ENCODE measurements at places on chromosomes 13 and 19.

GRCh38 chr13:44128552-44129001 lies 245.0 kb upstream of the SERP2 start:
- DNase-seq: no peak

DNA sequence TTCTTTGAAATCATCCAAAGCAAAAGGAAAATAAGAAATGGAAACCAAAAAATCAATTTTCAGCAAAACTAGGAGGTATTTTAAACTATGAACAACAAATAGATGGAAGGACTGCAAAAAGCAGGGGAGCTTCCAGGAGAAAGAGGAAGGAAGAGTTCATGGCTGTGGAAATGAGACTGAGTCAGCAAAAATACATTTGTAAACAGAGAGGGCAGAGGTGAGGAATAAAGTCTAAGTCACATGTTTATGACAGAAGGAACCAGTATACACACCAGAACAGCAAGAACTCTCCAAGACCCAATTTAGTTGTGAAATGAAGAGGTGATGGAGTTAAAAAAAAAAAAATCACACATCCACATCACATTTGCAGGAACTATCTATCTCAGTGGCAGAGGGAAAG lies 69.6 kb downstream of the RNASEH2B start:
- DNase-seq: no peak

GRCh38 chr13:114067381-114067885 lies 65.0 kb downstream of the RASA3 start:
- DNase-seq: no peak

- no peak for DNase-seq
Measured at GRCh38 chr19:34888091-34888490, 38.6 kb upstream of the ZNF30 start.

DNA sequence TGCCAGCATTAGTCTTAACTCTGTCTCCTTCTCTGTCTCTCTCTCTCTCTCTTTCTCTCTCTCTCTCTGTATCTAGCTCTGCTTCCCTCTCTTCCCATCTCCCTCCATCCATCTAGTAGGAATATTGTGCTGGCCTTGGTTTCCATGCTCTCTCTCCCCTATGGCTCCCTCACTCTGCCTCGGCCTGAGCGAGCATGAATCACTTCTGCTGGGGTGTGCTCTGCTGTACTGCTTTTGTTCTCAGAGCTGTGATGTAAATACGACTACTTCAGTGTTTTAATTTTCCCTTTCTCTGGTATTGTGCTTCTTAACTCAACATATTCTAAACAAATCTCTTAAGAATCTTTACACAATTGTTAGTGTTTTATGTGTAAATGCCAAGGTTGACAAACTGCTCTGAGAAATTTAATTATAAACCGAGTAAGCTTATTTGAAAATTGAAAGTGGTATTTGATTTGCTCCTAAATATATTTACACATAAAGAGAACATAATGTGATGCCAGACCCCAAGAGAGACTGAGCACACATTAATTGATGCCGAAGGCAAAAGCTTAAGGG lies 211.5 kb upstream of the KL start:
- peak; percentile 78 for DNase-seq

GRCh38 chr13:30276178-30276577 lies 31.2 kb downstream of the KATNAL1 start:
- DNase-seq: no peak

DNA sequence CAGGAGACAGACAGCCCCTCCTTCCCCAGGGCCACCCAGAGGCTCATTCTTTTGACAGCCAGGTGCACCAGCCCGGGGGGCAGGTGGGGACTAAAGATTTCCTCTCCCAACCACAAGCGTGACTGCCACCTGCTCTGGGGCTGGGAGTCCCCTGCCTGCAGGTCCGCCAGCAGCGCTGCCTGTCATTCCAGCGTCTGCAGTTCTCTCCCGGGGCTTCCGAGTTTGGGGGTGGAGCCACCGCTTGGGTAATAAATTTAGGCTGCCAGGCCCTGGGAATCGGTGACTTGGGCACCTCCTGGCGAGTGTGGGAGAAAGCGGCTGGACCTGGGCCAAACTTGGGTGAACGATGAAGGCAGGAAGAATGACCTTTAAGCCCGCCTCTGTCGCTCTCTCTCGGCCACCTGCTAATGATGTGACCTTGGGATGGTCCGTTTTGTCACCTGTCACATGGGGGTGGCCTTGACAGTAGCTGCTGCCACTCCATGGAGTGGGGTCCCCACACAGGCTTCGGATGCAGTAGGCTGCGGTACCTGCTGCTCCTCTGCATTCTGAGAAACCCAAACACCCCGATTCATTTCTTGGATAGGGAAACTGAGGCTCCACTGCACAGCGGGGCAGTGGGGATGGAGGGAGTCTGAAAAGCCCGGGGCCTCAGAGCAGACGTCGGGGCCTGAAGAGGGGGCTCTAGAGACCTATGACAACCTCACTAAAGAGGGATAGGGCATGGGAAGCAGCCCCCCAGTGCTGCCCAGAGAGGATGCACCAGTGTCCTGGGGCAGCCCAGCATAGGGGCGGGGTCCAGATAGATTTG lies 12.8 kb downstream of the FUT6 start:
- DNase-seq: peak; percentile 11

- DNase-seq: no peak
Measured at GRCh38 chr13:74891610-74892009, 590.4 kb downstream of the TBC1D4 start.

GRCh38 chr13:65057986-65058385 lies 2172.2 kb downstream of the PCDH9 start:
- no peak for DNase-seq

- DNase-seq: no peak
Measured at GRCh38 chr19:41426952-41427646, at the start of gene B3GNT8. Gene B3GNT8 (minus strand): TSS chr19:41427374. CDS start chr19:41426778, 596 bp downstream.

DNA sequence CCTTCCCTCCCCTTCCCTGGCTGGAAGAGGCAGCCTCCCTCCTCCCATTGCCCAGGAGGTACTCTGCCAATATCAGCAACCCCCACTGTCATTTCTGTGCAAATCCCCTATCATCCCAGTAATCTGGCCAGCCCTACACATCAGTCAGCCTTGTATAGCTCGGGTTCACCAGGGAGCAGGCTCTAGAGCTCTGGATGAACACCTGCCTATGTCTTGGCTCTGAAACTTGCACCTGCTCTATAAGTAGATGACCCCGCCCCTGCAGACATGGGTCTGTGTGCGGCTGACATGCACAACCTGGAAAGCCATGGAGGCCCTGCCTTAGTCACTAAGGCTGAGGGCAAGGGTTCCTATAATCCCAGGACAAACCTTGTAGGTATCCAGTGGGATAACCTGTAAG lies 1042.9 kb downstream of the UQCRFS1 start:
- DNase-seq: no peak

DNA sequence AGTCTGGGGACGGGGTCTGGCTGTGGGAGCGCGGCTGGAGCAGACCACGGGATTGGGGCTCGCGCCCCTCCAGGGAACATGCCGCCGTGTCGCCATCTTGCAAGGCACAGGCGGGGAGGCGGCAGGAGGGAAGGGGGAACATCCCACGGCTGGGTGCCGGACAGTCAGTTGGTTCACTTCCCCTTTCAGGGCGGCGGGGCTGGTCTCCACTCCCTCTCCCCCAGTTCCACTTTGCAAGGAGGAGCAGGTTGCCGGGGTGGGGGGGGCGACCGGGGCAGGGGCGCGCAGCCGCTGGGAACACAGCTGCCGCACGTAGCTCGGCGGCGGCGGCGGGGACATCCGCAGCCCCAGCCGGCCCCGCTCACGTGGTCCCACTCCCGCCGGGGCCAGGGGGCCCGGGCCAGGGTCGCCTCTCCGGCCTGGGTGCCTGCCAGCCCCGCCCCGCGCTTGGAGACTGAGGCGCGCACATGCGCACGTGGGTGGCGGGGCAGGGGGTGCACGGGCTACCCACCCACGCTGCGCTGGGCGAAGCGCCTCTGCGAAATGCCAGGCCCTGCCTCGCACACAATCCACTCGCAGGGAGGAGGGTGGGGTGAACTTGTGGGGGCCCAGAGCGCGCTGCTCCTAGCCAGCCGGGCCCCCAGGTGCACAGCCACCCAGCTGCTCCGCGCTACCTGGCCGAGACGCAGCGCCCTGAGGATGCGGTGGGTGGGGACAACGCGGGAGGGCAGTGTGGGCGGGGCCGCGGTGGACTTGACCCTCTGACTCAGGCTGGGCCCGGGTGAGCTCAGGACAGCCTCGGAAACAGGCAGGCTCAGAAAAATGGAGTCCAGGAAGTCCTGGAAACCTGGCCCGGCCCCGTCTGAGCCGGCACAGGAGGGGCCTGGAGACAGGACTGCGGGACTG lies 6.4 kb downstream of the KLF16 start:
- no peak for DNase-seq

DNA sequence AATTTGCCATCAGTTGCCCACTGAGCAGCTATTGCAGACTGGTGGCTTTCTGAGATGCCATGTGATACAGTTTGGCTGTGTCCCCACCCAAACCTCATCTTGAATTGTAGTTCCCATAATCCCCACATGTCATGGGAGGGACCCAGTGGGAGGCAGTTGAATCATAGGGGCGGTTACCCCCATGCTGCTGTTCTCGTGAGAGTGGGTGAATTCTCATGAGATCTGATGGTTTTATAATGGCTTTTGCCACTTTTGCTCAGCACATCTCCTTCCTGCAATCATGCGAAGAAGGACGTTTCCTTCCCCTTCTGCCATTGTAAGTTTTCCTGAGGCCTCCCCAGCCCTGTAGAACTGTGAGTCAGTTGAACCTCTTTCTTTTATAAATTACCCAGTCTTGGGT lies 34.8 kb upstream of the ANKRD10 start:
- no peak for DNase-seq

GRCh38 chr13:102648046-102648445 lies 46.8 kb downstream of the METTL21C start:
- no peak for DNase-seq

Measured in NCI-H1930 (cell line).